NCI-H2171 treated with DMSO at 0.1 percent for 48 hours (cell line): ENCODE measurements at places on chromosomes 5 and 9.

GRCh38 chr5:132204371-132205135, 23.1 kb downstream of the P4HA2 start:
- peak; percentile 10 for DNase-seq

GRCh38 chr5:85998656-85999055, 619.1 kb upstream of the COX7C start:
- no peak for DNase-seq

- DNase-seq, result no peak
These were observed 65.0 kb upstream of the SARDH start for GRCh38 chr9:133803028-133803585.

GRCh38 chr9:95078939-95079338, 238.6 kb downstream of the FANCC start:
- DNase-seq, result no peak

DNA sequence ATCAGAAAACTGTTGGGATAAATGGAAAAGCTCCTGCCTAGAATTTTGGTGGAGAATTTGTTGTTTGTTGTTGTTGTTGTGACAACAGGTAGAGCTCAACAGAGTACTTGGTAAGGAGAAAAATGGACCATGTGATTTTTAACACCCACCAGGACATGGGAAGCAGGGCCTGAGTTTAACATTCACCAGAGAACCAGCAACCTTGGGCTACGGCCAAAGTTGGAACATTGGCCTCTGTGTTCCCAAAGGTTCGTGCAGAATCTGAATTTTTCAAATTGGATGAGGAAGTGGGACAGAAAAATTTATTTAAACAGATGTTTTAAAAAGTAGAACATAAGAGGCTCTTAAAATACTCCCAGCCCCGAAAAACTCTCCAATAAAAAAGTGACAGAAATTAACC, 127.0 kb downstream of the GNA14 start:
- DNase-seq, result no peak

GRCh38 chr9:95801797-95802196, 73.7 kb upstream of the ERCC6L2 start:
- DNase-seq, result no peak

- no peak for DNase-seq
These were observed 345.6 kb downstream of the EBF1 start for GRCh38 chr5:158754018-158754514.

DNA sequence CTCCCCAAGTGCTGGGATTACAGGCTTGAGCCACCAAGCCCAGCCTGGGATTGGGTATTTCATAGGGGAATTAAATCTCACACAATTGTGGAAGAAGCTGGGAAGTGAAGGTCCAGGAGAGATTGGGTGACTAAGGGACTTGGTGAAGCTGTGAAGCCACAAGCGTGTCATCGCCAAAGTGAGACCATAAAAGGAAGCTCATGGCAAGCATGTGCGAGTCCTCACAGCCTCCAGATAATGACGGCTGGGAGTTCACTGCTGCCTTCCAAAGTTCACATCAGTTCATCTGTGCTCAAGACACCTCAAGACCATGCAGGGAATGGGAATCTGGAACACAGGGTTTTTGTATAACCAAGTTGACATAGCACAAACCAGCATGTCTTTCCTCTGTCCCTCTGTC, 210.6 kb downstream of the MARCHF11 start:
- no peak for DNase-seq
